ENCODE measurements at places on chromosomes 12 and 14. TPM values are rescaled to one million over a fixed set of nuclear protein-coding genes. Genes with fewer than 3 reads are reported as not detected.
A peak's percentile ranks its signal among the peaks of the same experiment; 100 is the strongest.

DNA sequence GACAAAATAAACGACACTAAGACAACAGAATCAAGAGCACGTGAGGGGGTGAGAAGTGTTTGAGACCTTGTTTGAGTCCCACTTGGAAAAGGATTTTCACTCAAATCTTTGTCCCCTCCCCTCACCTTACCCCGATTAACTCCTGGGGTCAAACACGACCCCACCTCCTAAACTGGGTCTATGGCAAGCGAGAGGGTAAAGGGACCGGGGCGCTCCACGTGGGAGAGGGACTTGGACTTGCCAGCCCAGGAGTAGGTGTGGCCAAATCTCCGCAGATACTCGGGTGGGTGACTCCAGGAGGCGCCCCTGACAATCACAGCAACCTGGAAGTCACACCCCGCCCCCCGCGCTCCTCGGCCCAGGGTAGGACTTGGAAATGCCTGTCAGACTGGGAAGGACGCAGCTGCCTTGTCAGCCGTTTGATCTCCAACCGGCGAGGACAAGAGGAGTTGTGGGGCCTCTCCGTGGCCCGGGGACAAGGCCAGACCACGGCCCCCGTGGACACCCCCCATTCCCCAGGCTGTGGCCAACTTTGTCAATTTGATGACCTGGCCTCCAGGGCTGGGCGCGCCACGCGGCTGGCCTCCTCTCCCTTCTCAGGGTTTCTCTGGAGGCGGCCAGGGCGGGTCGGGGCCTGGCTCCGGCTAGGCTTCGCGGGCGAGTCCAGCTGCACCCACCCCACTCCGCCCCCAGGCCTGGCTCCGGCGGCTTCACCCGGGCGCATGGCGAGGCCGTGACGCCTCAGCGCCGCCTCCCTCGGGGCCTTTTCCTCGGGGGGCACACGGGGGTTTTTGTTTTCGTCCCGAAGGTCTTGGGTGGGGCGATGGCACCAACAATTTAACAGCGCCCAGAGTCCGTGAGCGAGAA, 1.1 kb upstream of the BCL11B start:
- H3K4me1 ChIP-seq = peaks cover 8% of the 10 kb centered on the region
- peaks cover 85% of the 10 kb centered on the region for H3K27me3 ChIP-seq
- H3K4me3 ChIP-seq = no peak overlapping the region

DNA sequence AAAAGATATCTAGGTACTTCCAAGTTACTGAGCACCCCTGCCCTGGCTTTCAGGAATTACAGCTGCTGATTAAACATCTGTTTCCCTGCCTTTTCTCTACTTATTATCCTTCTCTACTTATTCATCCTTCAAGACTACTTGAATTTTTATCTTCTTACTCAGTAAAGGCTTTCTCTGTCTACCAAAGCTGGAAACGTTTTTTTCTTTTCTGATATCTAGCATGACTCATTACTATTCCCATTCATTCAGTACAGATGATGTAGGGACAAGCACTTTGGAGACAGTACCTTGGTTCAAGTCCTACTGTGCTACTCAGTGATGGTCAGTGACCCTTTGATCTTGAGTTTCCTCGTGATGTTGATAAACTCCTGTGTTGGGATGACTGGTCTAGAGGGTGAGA, 848.7 kb downstream of the NRXN3 start:
- no peaks in the 10 kb centered on the region for H3K27me3 ChIP-seq
- no peaks in the 10 kb centered on the region for H3K36me3 ChIP-seq
- peak; percentile 25 for DNase-seq
- no peak overlapping the region for H3K27ac ChIP-seq

GRCh38 chr12:131380965-131381705, 329.8 kb upstream of the SFSWAP start:
- no peaks in the 10 kb centered on the region for H3K4me1 ChIP-seq
- no peak overlapping the region for H3K27ac ChIP-seq
- peaks cover 87% of the 10 kb centered on the region for H3K27me3 ChIP-seq
- H3K4me3 ChIP-seq = no peak overlapping the region
- no peak for DNase-seq
- no peaks in the 10 kb centered on the region for H3K36me3 ChIP-seq

DNA sequence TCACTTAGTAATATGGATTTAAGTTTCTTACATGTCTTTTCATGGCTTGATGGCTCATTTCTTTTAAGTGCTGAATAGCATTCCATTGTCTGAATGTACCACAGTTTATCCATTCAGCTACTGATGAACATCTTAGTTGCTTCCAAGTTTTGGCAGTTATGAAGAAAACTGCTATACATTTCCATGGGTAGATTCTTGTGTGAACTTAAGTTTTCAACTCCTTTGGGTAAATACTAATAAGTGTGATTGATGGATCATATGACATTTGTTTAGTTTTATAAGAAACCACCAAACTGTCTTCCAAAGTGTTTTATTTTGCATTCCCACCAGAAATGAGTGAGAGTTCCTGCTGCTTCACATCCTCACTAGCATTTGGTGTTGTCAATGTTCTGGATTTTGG, 119.2 kb downstream of the NAV3 start:
- 0 out of 2 replicates have a peak overlapping the region, but pooled peaks have one; percentile 8 for H3K27ac ChIP-seq
- no peaks in the 10 kb centered on the region for H3K36me3 ChIP-seq
- H3K27me3 ChIP-seq = no peaks in the 10 kb centered on the region
- H3K4me3 ChIP-seq = no peak overlapping the region
- H3K4me1 ChIP-seq = peaks cover 29% of the 10 kb centered on the region

DNA sequence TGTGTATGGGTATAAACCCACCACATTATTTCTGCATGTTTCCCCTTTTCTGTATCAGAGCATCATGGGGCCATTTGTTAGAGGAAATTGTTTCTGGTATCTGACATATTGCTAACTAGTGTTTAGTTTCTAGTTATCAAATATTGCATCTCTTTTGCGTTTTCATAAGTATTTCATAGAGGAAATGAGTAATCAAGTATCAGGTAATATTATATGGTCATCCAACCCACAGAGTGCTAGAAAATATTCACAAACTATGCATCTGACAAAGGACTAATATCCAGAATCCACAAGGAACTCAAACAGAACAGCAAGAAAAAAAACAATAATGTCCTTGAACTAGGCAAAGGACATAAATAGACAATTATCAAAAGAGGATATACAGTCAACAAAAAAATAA, 258.9 kb upstream of the LRIG3 start:
- H3K4me1 ChIP-seq = peaks cover 23% of the 10 kb centered on the region
- DNase-seq = peak; percentile 57
- no peaks in the 10 kb centered on the region for H3K36me3 ChIP-seq
- peak overlapping the region; percentile 26 for H3K27ac ChIP-seq
- no peak overlapping the region for H3K4me3 ChIP-seq
- H3K27me3 ChIP-seq = no peaks in the 10 kb centered on the region

GRCh38 chr12:151579-151978, 62.4 kb downstream of the SLC6A12 start:
- no peak overlapping the region for H3K4me3 ChIP-seq
- peaks cover 21% of the 10 kb centered on the region for H3K27me3 ChIP-seq

DNA sequence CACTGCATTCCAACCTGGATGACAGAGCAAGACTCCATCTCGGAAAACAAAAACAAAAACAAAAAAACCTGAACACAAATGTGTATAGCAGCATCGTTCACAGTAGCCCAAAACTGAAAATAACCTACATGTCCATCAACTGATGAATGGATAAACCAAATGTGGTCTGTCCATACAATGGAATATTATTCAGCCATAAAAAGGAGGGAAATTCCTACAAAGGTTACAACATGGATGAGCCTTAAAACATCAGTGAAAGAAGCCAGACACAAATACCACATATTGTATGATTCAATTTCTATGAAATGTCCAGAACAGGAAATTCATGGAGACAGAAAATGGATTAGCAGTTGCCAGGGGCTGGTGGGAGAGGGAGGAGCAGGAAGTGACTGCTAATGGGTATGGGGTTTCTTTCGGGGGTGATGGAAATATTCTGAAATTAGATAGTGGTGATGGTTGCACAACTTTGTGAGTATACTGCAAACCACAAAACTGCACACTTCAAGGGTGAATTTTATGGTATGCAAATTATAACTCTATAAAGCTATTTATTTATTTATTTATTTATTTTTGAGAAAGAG, 4.0 kb downstream of the MYL2 start:
- peak; percentile 60 for DNase-seq
- no peaks in the 10 kb centered on the region for H3K36me3 ChIP-seq
- peaks cover 24% of the 10 kb centered on the region for H3K4me1 ChIP-seq
- no peak overlapping the region for H3K4me3 ChIP-seq

GRCh38 chr14:36514278-36515104, 5.5 kb downstream of the NKX2-1 start:
- H3K36me3 ChIP-seq = no peaks in the 10 kb centered on the region
- peaks cover 61% of the 10 kb centered on the region for H3K27me3 ChIP-seq
- H3K4me3 ChIP-seq = no peak overlapping the region
- DNase-seq = no peak

DNA sequence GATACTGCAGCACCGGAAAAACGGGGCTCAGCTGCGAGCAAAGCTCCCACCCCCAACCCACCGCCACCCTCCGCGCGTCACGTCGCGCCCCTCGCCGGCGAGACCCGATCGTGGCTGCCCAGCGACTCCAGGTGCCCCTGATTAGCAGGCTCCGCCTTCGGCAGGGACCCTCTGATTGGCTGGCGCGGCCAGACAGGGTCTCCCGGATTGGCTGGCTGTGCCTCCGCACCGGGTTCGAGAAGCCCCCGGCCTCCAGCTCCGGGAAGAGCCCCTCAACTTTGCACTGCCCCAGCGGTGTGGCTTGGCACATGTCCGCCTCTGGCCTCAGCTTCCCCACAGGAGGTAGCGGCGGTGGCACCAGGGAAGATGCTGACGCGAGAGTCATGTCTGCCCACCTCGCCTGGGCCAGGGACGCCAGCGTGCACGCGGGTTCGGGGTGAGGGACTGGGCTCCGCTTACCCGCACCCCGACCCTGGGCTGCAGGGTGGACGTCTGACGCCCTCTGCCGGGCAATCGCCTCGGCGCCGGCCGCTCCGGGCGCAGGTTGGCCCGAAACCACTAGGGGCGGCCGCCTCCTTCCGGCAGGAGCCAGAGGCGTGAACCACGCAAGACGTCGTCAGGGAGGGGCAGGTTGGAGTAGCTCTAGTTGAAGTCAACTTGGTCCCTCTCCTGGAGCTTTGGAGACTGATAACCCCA, 498 bp upstream of the RHOF start:
- peaks cover 3% of the 10 kb centered on the region for H3K36me3 ChIP-seq
- peaks cover 80% of the 10 kb centered on the region for H3K4me1 ChIP-seq
- DNase-seq = peak; percentile 98
- peak overlapping the region; percentile 84 for H3K4me3 ChIP-seq
- no peaks in the 10 kb centered on the region for H3K27me3 ChIP-seq
- H3K27ac ChIP-seq = peak overlapping the region; percentile 96

GRCh38 chr14:90368946-90369721, 27.7 kb upstream of the CALM1 start:
- peaks cover 6% of the 10 kb centered on the region for H3K4me1 ChIP-seq
- no peaks in the 10 kb centered on the region for H3K36me3 ChIP-seq
- peak; percentile 66 for DNase-seq
- H3K27ac ChIP-seq = no peak overlapping the region
- no peak overlapping the region for H3K4me3 ChIP-seq

GRCh38 chr12:109625131-109625559, 51.6 kb downstream of the MVK start:
- DNase-seq = peak; percentile 62
- no peak overlapping the region for H3K4me3 ChIP-seq
- no peak overlapping the region for H3K27ac ChIP-seq
- H3K36me3 ChIP-seq = no peaks in the 10 kb centered on the region

GRCh38 chr12:123200414-123200813, 32.5 kb downstream of the MPHOSPH9 start:
- H3K27ac ChIP-seq = no peak overlapping the region
- H3K4me3 ChIP-seq = no peak overlapping the region
- no peak for DNase-seq
- H3K27me3 ChIP-seq = no peaks in the 10 kb centered on the region
- H3K4me1 ChIP-seq = no peaks in the 10 kb centered on the region

The AHNAK2 gene
- total RNA-seq = 25.0 TPM

The TTC9 gene
- 3.6 TPM for total RNA-seq

The KRT6B gene
- 7.7 TPM for total RNA-seq

The GYS2 gene
- not detected for total RNA-seq

The CLEC4E gene
- total RNA-seq = not detected

The KLRK1 gene
- total RNA-seq = not detected

The JDP2 gene
- 8.2 TPM for total RNA-seq
